Right forelimb (tissue), 1 donor: ENCODE measurements at places on chromosomes 11 and 22.

GRCh38 chr11:17389211-17389956 lies 925 bp upstream of the KCNJ11 start:
- DNase-seq = peak; percentile 76

DNA sequence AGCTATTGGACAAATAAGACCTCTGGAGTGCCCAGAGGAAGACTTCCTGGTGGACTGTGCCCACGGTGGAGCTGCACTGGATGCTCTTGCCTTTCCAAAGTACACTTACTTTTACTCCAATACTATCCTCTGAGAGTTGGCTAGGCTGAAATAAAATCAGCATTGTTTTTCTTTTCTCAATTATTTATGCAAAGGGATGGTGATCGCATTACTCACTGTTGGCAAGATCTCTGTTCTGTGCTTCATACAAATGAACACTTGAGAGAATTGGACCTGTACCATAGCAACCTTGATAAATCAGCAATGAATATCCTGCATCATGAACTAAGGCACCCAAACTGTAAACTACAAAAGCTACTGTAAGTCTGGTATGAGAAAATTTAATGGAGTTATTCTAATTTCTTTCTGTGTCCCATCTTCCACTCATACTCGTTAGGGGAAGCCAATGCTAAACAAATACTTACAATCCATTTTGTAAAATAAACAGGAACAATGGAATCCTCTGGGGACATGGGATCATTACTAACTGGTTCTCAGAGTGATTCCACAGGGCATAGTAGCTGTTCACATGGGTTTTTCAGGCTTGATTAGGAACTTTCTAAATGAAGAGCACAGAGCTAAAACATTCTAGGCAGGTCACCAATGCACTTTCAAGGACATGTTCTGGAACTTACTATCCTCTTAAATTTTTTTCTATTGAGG lies 26.3 kb downstream of the NLRP14 start:
- DNase-seq = no peak

DNA sequence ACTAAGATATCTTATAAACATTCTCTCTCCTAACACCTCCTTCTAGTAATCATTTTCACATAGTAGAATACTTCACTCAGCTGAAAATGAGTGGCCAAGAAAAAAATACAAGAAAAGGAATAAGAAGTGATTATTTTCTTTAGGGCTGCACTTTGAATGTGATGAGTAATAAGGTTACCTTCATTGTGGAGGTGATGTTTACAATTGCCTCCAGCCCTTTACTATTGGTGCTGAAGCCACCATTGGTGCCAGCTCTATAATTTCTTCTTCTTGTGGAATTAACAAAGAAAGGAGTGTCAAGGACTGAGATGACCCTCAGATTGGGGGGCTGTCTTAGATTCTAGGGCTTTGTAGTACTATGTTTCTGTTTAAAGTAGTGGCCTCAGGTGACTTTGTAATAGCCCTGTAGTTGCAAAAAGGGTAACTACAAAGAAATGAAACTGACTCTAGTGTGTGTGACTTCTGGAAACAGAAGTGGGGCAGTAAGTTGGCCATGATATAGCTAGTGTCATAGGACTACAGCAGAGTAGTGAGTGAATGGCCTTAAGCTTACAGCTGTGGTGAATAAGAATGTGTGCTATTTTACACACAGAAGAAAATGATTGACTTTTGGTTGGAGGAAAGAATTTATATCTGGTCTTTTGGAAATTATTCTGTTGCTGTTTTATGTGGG lies 287.2 kb downstream of the TMEM135 start:
- DNase-seq = no peak

DNA sequence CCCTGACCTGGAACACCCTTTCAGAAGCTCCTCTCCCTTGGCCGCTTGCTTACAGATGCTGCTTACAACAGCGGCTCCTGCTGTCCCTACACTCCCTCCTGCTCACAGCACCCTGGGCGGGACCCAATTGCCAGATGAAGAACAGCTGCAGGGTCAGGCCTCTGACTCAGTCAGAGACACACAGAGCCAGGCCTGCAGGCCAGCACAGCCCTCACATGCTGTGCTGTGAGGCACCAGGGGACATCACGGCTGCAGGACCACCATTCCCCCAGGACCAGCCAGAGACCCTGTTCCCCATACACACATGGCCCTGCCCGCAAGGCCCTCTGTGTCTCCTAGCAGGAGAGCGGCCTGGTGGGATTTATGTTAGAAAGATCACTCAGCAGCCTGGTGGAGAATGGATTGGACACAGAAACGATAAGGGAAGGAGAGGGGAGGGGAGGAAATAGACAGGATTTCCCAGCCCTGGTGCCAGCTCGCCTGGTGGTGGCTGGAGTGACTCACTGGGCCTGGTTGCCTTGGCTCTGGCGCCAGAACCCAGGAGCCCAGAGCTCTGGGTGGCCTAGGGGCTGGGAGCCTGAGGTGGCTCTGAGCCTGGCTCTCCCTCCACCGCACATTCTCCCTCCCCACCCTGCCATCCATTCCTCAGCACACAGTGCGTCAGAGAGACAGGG lies 6.7 kb downstream of the CAPN5 start:
- DNase-seq = peak; percentile 86

DNA sequence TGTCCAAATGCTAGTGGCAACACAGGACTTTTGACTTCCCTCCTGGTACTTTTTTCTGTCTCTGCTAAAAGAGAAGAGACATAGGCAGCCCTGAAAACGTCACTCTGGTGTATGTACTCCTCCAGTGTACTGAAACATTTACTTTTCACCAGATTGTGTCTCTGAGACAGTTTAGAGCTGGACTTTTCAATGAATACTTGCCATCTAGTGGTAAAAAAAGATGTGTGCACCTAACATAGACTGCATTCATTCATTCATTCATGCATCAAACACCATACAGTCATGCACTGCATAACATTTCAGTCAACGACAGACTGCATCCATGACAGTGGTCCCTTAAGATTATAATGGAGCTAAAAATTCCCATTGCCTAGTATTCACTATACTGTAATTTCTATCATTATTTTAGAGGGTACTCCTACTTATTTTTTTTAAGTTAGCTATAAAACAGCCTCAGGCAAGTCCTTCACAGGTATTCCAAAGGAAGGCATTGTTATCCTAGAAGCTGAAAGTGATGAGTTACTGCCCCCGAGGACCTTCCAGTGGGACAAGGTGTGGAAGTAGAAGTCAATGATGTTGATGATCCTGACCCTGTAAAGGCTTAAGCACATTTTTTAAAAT lies 186.2 kb downstream of the SPON1 start:
- no peak for DNase-seq

- DNase-seq = no peak
Observed at GRCh38 chr11:83035070-83035854, 36.4 kb downstream of the RAB30 start.

GRCh38 chr11:18280438-18281045 lies 14.5 kb downstream of the SAA1 start:
- no peak for DNase-seq

GRCh38 chr22:24536089-24536488 lies 18.8 kb downstream of the GUCD1 start:
- no peak for DNase-seq

DNA sequence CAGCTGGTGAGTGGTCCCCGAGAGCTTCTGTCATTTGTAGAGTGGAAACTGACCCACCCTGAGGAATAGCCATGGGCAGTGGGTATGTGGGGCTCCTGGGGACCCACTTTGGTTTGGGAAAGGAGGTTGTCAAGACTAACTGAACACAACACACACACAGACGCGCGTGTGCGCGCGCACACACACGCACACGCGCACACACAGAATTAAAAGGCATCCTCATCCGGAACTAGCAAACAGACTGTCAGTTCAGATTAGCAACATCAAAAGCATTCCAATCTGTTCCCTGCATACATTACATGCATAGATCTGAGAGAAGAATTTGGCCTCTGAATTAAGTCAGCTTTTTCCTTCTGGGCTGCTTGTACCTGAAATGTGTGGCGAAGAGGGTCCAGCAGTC lies 284.7 kb downstream of the ST3GAL4 start:
- DNase-seq = no peak

DNA sequence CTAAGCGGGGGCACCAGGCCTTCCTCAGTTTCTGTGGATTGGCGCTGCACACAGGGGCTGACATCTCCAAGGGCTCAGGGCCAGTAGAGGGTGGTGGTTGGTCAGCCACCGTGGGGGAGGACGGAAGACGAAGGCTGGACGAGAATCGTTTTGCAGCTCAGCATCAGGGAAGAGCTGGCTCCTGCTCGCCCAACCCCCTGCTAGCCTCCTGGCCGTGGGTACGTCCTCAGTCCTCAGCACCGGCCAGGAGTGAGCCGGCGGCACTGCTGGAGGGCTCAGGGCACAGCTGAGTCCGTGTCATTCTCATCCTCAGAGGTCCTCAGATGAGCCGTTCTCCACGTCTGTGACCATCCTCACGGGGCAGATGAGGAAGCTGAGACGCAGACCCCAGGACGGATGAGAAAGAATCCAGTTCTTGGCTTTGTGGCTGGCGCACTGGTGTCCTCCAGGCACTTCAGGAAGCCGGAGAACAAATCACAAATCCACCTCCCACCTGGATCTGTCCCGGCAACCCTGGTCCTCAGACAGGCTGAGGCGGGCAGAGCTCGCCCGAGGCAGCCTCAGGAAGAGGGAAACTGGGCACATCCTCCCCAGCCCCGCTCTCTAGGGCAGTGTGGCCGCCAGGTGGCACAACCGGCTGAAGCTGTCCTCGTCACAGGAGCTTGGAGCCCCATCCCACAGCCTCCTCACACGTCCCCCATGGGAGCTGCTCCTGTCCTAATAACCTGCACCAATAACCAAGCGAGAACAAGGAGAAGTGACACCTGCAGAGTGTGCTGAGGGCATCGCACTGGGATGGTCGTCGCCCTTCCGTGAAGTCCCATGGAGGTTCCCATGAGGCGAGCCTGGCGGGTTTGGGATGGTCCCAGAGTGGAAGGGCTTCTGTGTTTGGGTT lies 393.7 kb downstream of the BRD1 start:
- DNase-seq = no peak

GRCh38 chr11:1274501-1274900 lies 34.9 kb downstream of the TOLLIP start:
- DNase-seq = no peak

- no peak for DNase-seq
Observed at GRCh38 chr22:28952857-28953256, 69.5 kb downstream of the ZNRF3 start.

DNA sequence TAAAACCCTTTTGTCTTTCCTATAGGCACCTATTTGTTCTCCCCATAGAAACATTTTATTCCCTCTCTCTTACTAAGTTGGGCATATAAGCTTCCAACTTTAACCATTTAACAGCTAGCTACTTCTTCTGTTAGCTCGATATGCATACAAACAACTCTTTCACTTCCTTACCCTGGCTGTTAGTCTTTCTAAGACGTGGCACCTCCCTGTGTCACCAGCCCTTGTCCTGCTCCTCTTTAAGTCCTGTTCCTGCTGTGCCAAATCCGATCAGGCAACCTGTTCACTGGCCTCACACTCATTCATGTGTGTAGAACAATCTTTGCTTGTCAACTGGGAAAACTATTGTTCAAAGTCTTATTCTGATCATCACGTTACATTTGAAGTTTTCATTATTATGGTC lies 1376.1 kb upstream of the TENM4 start:
- DNase-seq = no peak

GRCh38 chr11:46270684-46271083 lies 6.8 kb upstream of the CREB3L1 start:
- no peak for DNase-seq

DNA sequence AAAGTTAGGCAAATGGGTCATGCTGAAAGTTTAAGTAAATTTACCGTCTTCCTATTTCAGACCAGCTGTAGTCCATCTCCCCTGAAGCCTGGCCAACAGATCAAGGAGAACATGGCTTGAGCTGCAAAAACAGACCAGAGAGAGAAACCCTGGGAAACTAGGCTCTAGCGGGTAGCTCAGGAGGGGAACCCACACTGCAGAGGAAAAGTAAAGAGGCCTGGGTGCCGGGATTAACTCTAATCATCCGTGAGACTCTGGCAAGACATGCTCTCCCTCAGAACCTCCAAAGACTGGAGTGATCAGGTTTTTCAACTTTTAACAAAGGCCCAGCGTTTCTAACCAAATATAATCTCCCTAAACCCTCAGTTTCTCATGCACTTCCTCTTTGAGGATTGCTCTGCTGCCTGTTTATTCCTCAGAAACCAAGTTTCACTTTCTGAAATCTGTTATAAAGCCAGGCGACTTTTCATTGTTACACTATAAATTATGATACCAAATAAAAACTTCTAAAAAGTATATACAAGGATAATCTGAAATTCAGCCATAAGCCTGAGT lies 67.5 kb downstream of the GAB2 start:
- no peak for DNase-seq

DNA sequence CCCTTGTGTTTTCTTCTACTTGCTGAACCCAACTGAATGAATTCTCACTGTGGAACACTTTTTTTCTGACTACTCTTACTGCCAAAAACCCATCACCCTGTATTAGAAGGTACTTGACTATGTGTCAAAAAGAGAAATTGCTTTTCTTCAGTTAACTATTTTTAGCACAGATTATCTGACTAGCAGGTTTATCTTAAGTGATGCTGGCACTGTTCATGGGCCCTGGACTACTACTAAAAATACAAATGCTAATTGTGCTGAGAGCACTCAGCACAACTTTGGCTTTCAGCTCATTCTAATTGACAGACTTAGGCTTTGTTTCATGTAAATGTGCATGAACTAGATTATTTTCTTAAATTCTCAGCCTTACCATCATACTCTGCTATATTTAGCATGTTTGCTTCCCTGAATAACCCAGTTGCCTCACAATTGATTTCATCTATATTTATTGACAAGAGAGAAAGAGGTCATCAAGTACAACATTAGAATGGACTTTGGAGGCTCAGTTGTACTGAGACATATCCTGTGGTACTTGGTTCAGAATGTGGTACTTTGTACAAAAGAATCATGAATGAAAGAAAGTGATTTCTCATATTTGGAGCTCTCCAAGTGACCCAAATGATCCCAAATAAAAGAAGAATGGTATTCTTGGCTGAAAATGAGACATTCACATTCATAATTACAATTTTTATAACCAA lies 478.3 kb downstream of the KCNA4 start:
- no peak for DNase-seq

DNA sequence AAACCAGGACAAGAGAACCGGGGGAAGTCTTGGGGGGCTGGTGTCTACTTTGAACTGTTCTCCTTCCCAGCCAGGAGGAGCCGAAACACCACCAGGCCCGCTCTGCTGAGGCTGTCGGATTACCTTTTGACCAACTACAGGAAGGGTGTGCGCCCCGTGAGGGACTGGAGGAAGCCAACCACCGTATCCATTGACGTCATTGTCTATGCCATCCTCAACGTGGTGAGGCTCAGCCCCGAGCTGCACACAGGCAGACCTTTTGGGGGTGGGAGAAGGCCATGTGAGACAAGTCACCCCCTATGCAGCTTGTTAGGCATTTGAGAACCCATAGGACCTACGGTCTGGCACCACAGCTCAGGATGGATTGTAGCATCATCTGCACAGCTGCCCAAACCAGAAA lies 2.8 kb downstream of the HTR3A start:
- no peak for DNase-seq

- DNase-seq = no peak
Observed at GRCh38 chr11:91231226-91231625, 993.4 kb upstream of the FAT3 start.

GRCh38 chr11:77590194-77590782 lies 535 bp downstream of the AQP11 start:
- peak; percentile 60 for DNase-seq
